Left lung (tissue), 14 donors: ENCODE measurements at places on chromosomes 4 and X. TPM values are rescaled to one million over a fixed set of nuclear protein-coding genes. Genes with fewer than 3 reads are reported as not detected.

- DNase-seq = no peak
These were observed 74.0 kb upstream of the BCOR start for GRCh38 chrX:40171513-40172400.

LEF1 gene
- 7.1 TPM for total RNA-seq

- no peak for DNase-seq
These were observed 77.0 kb upstream of the ENPP6 start for GRCh38 chr4:184294606-184295133.

DNA sequence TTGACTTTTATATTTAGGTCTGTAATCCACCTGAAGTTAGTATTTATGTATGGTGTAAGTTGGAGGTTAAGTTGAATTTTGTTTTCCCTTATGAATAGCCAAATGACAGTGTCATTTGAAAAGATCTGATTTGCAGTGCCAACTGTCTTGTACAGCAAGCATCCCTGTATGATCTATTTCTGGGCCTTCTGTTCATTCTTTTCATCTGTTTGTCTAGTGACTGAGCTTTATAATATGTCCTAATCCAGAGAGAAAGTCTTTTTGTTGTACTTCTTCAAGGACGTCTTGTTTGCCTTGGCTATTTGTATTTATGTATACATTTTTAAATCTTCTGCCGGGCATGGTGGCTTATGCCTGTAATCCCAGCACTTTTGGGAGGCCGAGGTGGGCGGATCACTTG, 39.6 kb downstream of the CDKL5 start:
- no peak for DNase-seq

GRCh38 chrX:45009371-45010000, 136.5 kb downstream of the KDM6A start:
- DNase-seq = no peak

GRCh38 chr4:15318621-15319348, 109.0 kb upstream of the C1QTNF7 start:
- DNase-seq = no peak

DNA sequence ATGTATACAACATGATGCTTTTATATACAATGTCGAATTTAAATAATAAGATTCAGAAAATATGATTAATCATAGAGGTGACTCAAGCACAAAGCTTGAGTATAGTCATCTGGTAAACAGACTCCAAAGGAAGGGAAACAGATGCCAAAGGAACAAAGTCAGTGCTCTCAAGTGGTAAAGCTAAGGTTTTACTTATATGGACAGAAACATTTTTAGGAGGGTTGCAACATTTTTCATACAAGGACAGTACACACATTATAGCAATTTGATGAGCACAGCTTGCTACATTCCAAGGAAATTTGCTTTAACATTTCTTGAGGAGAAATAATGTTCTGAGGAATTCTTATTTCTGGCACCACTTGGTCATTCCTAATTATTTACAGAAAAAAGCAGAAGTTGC, 333.4 kb upstream of the AADAT start:
- DNase-seq = no peak

DNA sequence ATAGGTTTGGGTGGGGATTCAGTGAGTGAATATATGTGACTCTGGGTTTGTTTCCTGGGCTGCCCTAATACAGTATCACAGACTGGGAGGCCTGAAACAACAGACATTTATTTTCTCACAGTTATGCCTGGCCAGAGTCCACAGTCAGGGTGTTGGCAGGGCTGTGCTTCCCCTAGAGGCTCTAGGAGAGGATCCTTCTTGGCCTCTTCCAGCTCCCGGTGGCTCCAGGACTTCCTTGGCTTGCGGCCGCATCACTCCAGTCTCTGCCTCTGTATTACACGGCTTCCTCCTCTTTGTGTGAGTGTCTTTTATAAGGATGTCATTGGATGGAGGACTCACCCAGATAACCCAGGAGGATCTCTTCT, 5.2 kb upstream of the JAKMIP1 start:
- no peak for DNase-seq

GRCh38 chr4:110085131-110085530, 113.3 kb downstream of the ELOVL6 start:
- no peak for DNase-seq

HTRA3 gene
- total RNA-seq = 18.3 TPM

DNA sequence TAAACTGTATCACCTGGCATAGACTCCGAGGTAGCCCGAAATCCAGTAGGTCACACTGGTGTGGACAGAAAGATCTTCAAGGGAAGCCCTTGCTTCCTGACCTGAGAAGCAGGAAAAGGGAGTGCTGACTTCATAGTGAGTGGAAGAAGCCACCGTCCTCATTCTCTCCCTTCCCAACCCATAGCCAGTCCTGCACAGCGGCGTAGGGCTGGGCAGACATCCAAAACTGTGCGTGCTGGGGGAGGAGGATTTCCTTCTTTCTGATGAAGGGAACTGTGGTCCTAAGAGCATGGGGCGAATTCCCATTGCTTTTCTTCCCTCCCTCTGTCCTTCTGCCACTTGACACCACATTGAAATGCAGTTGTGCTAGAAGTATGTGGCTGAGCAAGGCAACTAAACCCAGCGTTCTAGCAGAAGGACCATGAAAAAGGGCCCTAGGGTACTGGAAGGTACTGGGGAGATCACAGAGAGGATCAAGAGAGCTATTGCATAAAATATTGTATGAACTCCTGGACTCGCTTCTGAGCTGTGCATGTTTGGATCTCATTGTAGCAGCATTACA, 66.9 kb downstream of the STOX2 start:
- DNase-seq = no peak

PPP1R2C gene
- not detected for total RNA-seq

CCNQ gene
- 17.1 TPM for total RNA-seq

DNA sequence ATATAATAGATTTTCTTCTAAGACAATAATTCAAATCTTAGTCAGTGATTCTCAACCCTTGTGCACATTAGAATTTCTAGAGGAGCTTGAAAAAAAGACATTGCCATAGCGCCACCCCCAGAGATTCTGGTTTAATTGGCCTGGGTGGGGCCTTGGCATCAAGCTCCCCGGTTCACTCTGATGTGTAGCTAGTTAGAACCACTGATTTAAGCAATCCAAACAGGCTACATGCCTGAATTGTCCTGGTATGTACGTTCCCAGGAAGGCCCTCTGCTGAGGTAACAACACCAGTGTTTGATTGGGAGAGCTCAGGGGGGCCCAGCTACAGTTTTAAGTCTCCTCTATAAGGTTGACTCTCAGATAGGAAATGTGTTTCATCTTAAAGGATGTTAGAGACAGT, 1.3 kb upstream of the ATP10D start:
- DNase-seq = no peak

- peak; percentile 64 for DNase-seq
These were observed 900 bp downstream of the TRO start for GRCh38 chrX:54921427-54922021.

DNA sequence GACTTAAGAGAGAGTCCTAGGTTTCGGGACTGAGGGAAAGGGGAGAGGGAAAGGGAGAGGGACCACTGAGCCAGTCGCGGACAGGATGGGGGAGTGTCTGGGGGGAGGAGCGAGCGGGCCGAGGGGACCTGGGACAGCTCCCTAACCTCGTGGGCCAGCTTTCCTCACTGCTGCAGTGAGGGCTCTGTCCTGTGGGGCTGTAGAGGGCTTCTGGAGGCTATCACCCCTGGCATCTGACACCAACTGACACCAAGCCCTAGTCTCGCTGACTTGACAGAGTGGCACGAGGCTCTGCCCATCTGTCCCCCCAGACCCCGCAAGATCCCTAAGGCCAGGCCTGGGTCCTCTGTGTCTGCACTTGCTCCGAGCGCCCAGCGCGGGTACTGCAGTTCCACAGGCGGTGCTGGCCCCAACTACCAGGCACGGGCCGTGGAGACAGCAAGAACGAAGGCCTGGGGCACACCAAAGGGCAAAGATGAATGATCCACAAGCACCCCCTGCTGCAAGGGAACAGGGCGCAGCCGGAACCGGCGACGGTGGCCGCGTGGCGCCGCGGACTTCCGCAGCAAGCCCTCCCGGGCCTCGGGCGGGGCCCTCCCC, 465 bp downstream of the HAUS7 start:
- no peak for DNase-seq

GRCh38 chr4:88196013-88196365, 37.5 kb upstream of the ABCG2 start:
- no peak for DNase-seq
